ENCODE measurements at places on chromosomes 12 and 14.

- DNase-seq, result no peak
These were observed 597 bp upstream of the DYNC1H1 start for GRCh38 chr14:101963656-101964296.

GRCh38 chr12:109580684-109581333 is 7.2 kb downstream of the MVK start:
- no peak for DNase-seq

DNA sequence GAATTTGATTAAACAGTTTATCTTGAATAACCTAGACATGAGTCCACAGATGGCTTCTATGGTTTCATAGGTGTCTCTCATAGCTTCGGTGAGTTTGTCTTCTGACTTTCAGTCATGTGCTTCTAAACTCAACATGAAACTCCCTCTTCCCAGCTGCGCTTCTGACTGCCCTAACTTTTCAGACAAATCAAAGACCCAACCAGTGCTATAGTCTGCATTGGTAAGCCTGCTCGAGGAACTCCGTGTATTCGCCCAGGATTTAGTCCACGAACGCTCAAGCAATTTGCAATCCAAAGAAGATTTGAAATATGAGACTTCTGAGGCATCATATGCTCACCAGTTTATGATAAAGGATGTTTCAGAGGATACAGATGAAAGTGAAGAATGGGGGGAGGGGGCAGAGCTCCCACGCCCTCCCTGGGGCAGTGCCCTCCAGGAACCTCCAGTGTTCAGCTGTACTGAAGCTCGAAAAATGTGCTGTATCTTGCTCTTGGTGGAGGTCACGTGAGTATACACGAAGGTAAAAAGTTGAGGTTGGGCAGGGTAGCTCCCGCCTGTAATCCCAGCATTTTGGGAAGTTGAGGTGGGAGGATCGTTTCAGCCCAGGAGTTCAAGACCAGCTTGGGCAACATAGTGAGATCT is 5.2 kb upstream of the RILPL2 start:
- no peak for DNase-seq

GRCh38 chr12:21444193-21445146 is 7.0 kb downstream of the PYROXD1 start:
- no peak for DNase-seq

DNA sequence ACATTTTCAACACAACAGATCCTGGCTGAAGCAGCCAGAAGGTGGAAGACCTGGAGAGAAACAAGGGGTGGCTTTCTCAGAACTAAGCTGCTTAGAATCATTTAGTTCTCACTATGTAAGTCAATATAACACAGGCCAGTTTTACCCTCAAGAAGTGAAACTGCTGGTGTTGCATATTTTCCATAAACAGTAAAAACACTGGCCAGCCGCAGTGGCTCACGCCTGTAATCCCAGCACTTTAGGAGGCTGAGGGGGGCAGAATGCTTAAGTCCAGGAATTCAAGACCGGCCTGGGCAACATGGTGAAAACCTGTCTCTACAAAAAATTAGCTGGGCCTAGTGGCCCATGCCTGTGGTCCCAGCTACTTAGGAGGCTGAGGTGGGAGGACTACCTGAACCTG is 11.6 kb downstream of the STX2 start:
- DNase-seq, result no peak

DNA sequence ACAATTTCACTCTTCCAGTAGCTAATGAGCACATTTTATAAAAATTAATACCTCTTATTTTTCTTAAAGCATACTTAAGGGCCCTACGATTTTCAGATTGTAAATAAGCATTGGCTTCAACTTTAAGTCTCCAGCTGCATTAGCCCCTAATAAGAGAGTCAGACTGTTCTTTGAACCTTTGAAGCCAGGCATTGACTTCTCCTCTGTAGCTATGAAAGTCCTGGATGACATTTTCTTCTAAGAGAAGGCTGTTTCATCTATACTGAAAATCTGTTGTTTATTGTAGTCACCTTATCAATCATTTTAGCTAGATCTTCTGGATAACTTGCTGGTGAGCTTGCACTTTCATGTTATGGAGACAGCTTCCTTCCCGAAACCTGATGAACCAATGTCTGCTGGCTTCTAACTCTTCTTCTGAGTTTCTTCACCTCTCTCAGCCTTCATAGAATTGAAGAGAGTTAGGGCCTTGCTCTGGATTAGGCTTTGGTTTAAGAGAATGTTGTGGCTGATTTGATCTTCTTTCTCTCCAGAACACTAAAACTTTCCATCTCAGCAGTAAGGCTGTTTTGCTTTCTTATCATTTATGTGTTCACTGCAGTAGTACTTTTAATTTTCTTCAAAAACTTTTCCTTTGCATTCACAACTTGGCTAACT is 377.1 kb upstream of the RGS6 start:
- no peak for DNase-seq

GRCh38 chr14:36660736-36661505 is 739 bp upstream of the PAX9 start:
- DNase-seq, result no peak

DNA sequence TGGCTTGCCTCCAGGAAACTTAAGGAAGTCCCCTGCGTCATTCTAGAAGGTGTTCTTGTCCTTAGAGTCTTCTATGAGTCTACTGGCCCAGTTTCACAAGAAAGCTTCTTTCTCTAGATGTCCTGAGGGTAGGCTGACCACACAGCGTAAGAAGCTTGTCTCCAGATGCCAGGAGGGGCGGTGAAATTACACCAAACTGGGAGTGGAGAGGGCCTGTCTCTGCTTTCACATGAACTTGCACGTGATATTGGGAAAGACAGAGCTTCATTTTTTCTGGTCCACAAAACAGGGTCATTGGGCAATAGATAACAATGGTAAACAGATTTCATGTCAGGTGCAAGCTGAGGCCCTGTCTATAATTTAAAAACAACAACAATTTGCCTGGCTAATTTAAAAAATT is 85.7 kb upstream of the TBX3 start:
- no peak for DNase-seq

DNA sequence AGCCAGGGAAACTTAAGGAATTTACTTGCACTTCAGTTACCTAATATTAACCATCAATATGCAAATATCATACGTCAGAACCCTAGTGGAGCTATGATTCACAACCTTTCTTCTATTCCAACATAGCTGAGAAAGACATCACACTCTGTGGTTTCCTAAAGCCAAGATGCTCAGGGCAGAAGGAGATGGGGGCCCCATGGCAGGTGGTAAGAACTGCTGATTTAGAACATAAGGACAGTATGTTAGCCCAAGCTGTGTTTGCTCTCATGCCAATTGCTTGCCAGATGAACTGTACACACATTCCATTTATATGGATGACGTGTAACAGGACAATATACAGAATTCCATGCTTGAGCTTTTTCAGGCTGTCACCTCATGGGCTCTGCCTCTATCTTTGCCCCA is 34.6 kb downstream of the HECTD4 start:
- no peak for DNase-seq

- DNase-seq, result no peak
These were observed 31.5 kb downstream of the HEATR5A start for GRCh38 chr14:31388687-31389413.

DNA sequence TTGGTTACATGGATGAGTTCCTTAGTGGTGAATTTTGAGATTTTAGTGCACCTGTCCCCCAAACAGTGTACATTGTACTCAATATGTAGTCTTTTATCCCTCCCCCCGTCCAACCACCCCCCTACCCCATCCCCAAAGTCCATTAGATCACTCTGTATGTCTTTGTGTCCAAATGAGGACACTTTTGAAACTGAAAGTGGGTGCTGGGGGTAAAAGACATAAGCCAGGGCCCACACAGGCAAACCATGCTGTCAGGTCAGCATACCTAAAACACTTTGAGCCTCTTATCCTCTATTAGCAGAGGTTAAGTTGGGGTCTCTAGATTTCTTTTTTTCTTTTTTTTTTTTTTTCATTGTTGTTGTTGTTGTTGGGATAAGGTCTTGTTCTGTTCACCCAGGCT is 31.3 kb upstream of the KICS2 start:
- DNase-seq, result no peak

GRCh38 chr12:4012977-4013968 is 140.1 kb upstream of the PARP11 start:
- no peak for DNase-seq

DNA sequence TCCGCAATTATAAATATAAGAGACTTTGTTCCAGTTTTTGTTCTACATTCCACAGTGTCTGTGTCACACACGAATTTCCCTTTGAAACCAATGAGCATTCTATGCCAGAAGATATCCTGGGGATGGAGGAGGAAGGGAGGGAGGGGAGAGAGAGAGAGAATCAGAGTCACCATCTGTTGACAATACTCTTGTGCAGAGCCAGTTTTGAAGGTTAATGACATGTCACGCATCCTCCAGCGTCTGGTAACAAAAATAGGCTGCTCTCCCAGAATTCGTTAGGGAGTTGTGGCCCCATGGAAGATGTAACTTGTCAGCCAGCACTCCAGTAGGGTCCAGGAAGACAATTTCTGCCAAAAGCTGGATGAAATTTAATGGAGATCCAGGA is 213.5 kb upstream of the KRR1 start:
- no peak for DNase-seq

DNA sequence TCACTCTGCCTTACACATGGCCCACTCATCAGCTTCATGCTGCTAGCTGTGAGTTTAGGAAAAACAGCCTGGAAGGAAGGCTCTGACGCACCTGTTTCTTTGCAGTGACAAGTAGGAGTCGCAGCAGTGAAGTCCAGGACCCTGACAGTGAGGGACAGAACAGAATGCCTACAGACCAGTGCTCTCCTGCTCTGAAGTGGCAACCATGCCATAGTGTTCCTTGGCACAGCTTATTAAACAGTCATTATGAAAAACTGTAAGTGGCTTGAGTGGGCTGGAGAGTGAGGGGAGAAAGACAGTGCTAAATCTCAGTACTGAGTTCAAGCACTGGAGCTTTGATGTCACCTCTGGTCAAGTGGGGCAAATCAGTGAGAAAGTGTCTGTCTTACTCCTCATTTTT is 61.7 kb downstream of the MYRFL start:
- no peak for DNase-seq

GRCh38 chr14:105941226-105942166 is 415.1 kb downstream of the TMEM121 start:
- DNase-seq, result no peak

- no peak for DNase-seq
These were observed 39.1 kb downstream of the FRS2 start for GRCh38 chr12:69509308-69509736.

DNA sequence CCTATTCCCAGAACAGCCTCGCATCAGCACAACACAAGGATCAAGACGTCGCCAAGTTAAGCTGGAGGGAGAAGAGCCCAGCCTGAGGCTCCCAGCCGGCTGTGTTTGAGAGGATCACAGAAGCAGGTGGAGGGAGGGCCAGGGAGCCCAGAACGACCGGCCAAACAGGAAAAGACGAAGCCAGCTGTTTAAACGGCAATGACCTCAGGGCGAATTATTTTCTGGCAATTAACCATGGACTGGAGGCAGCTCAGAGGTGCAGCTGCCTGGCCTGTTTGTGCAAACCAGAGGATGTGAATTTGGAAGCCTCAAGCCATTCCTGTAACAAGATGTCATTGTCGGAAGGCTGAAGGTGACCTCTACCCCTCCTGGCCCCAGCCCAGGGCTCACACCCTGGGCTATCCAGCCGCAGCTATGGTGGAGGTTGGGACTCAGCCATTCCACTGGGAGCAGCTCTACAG is 175.8 kb upstream of the PRMT8 start:
- no peak for DNase-seq

DNA sequence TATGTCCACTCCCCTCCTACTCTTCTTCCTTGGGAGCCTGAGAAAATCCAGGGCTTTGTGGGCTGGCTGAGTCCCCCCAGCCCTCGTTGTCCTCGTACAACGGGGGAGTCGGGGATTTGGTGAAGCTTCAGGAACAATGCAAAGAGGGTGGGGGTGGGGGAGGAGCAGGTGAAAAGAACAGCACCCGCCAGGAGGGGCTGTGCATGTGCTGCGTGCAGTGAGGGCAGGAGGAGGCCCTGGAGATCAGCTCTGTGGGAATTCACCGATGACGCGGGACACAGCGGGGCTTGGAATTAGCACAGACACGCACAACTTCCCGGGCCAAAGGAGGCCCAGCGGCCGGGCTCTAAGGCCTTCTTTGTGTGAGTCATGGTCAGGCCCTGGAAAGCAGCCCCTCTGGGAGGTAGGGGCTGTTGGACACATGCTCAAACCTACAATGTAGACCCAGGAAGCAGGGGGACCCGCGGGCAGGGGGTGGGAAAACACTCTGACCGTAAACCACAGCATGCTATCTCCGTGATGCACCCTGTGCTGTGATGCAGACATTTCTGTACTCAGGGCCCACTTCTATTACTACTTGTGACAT is 32.8 kb downstream of the RBM19 start:
- DNase-seq, result no peak

- peak; percentile 58 for DNase-seq
These were observed 630 bp downstream of the FOS start for GRCh38 chr14:75279153-75279762.

GRCh38 chr12:132354982-132355680 is 25.7 kb upstream of the GALNT9 start:
- no peak for DNase-seq

DNA sequence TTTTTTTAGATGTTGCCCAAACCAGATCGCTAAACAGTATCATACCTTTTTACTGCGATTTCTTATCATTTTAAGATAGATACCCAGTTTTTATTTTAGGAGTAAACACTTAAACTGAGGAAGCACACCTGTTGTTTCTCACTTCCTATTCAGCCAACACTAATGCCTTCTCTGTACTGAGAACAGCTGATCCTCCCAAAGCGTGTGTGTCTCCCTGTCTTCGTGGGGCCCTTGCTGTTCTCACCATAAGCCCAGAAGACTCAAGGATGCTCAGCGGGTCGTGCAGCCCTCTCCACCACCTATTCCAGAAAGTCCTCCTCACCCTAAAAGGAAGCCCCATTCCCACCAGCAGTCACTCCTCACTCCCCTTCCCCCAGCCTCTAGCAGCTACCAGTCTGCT is 14.8 kb downstream of the PPP2R5C start:
- no peak for DNase-seq

- no peak for DNase-seq
These were observed 231.8 kb upstream of the CRY1 start for GRCh38 chr12:107325075-107325608.

GRCh38 chr12:89840162-89840922 is 131.7 kb upstream of the ATP2B1 start:
- DNase-seq, result no peak
